Activated CD8-positive, alpha-beta memory T cell treated with anti-CD3 and anti-CD28 coated beads, Interleukin-2, amount 10 ng/mL, durations not matched to agents 7 days and 5 days (primary cell): ENCODE measurements at places on chromosomes 2 and 18. TPM values are rescaled to one million over a fixed set of nuclear protein-coding genes. Genes with fewer than 3 reads are reported as not detected.

DNA sequence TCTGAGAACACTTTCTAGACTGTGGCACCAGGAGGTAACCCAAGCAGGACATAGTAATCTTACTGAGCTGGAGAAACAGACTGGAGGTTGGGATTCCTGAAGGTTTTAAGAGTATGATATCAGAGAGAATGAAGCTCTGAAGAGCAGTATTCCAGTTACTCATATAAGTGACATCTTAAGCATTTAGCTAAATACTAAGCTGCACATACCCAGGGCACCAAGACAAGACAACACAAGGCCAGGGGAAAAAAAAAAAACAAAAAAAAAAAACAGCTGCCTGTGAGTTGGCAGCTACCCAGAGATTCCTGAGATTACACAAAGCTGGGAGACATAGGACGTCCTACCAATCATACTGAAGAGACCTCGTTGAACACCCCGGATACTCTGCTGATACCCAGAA lies 175.8 kb downstream of the SRBD1 start:
- H3K36me3 ChIP-seq, result peaks cover 30% of the 10 kb centered on the region
- H3K4me1 ChIP-seq, result no peaks in the 10 kb centered on the region
- H3K27ac ChIP-seq, result no peak overlapping the region
- H3K27me3 ChIP-seq, result no peaks in the 10 kb centered on the region
- DNase-seq, result no peak
- no peak overlapping the region for H3K4me3 ChIP-seq

Gene REL
- 22.1 TPM for total RNA-seq

Gene DLX2
- total RNA-seq, result 0.12 TPM

DNA sequence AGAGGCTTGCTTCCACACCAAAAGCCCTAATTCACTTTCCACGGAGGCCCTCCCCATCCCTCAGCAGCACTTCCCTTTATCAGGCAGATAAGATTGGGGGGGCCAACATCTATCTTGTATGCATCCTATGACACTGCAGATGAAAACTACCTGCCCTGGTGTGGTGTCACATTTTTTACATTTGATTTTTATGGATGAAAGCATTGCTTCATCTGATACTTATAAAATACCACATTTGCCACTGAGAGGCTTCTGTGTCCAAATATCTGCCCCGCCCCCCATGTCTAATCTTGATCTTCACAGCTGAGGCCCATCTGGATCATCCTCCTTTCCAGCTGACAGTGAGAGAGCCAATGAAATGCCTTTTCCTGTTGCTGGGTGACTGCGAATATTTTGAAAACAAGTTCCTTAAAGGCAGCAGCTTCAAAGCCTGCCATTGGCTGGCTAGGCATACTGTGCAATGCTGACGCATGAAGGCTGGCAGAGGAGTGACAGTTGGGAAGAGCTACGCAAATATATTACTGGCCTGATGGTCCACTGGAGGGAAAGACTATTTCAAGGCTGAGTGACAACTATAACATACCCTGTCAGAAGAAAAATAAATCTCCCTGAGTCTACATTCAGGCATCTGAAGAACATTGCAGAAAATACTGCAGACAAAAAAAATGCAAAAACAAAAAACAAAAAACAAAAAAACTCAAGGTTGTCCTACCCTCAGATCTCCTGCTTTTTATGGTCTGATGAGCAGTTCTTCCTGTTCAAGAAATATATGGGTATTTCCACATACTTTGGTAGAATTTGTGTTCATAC lies 318.7 kb downstream of the PDE11A start:
- H3K4me3 ChIP-seq, result no peak overlapping the region
- peaks cover 3% of the 10 kb centered on the region for H3K4me1 ChIP-seq
- H3K27ac ChIP-seq, result no peak overlapping the region
